ENCODE measurements at places on chromosomes 11 and 22.

- peak; percentile 67 for DNase-seq
Observed at GRCh38 chr22:19730655-19731360, 7.5 kb downstream of the GP1BB start.

DNA sequence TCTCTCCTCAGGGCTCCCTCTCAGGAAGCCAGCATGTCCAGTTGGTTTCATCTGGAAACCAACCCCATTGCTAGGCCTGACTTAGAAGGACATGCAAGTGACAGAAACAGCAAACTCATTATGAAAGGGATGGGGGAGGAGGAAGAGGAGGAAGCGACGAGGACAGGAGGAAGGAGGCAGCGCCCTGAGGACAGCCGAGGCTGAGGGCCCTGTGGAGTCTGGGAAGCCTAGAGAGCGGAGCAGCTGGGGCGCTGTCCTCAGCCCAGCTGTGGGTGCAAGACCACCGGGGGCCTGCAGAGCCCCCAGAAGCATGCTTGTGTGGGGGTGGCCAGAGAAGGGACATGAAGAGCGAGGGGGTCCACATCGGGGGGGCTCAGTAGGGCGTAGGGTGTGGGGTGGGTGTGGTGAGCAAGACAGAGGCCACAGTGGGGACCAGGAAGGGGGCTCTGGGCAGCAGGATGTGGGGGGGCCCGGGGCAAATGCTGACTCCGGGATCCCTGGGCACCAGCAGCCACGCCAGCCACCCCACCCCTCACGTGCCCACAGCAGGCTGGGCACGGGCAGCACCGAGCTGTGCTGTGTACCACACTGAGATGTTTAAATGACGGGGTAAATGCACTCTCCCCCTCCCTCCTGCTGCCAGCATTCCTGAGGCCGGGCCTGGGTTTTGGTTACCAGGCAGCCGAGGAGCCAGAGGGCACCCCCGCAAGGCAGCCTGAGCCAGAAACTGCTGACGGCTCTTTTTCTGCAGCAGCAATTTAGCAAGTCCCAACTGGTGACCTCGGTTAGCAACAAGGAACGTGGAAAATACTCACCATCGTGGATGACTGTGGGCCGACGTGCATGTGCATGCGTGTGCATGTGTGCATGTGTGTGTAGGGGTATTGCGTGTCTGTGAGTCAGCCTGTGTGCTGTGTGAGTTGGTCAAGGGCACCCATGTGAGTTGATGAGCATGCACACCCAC, 82.7 kb upstream of the LINC01488 start:
- DNase-seq = no peak

DNA sequence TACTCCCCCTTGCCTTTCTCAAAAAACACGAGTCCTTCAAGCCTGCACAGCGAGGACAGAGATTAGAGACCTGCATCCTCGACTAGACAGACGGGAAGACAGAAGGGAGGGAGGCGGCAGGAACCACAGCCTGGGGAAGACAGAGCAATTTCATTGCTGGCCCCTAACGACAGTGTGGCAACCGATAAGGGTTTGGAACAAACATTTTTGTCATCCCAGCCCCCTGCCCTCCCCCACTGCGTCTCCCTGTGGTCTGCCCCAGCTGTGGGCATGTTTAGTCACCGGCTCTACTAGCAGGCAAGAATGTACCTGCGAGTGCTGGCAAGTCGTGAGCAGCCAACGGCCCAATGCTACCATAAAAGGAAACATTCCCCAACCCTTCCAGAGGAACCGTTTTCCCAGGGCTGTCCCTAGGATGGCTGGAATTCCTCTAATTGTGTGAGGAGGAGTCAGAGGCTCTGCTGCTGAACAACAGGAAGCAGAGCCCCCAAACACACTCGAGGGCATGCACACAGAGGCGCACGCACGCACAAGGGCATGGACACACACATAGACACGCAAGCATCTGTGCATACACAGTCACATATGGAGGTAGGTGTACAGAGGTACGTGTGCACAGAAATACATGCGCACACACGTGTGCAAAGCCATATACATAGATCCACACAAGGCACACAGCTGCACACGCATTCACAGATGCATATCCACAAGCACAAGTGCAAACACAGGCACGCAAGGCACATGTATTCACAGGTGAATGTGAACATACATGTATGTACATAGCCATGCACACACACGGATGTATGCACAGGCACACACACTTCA, 58.3 kb downstream of the MYH9 start:
- DNase-seq = peak; percentile 74

GRCh38 chr11:127624306-127624856, 623.8 kb upstream of the KIRREL3 start:
- DNase-seq = no peak

GRCh38 chr11:120431633-120432032, 79.9 kb upstream of the GRIK4 start:
- no peak for DNase-seq

- no peak for DNase-seq
Observed at GRCh38 chr11:130891326-130891725, 25.0 kb downstream of the SNX19 start.

- no peak for DNase-seq
Observed at GRCh38 chr11:124075492-124075840, 34.3 kb upstream of the OR10G7 start.

GRCh38 chr11:84833488-84834088, 793.6 kb downstream of the DLG2 start:
- DNase-seq = no peak

- no peak for DNase-seq
Observed at GRCh38 chr22:47144076-47144765, 381.8 kb downstream of the TBC1D22A start.

DNA sequence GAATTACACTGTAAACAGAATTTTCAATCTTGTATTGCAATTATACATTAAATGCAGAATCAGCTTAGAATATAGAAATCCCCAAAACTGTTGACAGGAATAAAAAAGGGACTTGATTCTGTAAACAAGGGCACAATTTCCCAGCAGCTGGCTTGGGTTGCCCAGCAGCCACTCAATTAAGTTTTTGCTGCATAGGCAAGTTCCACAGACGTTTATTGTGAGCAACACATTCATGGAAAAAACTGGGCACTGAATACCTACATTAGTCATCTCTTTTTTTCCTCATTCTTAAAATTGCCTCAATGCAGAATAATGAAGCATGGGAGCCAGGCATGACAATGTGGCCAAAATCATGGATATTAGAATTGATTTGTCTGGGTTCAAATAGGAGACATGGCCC, 421.8 kb upstream of the ANO5 start:
- no peak for DNase-seq

DNA sequence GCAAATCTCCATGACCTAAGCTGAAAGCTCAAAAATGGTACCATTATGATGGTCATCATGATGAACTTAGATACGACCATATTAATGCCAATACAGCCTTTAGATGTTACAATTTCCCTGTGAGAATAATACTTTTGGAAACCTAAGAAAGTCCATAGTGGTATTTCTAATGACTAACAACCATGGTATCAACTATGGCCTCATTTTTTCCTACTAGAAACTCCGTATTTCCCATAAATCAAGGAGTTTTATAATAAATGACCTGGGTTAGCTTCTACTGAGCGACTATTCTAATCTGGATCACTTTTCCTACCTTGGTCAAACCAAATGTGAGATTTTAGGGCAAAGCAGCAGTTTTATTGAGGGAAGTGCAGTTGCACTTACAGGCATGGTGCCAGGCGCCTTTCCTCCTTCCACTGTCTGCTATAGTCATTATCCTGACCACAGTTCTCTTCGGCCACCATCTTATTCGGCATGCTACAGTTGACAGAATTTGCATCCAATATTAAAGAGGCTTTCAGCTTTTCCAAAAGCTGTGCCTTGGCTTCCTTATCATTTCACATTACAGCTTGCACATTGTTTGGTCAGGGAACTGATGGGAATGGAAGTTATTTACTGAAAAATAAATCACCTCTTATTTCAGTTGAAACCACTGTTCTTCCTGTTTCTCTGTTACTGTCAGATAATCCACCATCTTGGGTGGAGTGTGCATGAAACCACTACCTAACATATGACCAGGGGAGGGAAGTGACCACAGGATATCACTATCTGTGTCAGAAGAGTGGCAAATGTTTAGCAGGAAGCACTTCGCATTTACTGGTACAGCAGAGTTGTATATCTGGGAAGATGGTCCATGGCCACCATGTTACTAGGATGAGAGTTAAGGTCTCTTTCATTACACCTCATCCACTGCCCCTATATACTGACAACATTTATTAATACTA, 74.5 kb upstream of the PICALM start:
- DNase-seq = no peak

DNA sequence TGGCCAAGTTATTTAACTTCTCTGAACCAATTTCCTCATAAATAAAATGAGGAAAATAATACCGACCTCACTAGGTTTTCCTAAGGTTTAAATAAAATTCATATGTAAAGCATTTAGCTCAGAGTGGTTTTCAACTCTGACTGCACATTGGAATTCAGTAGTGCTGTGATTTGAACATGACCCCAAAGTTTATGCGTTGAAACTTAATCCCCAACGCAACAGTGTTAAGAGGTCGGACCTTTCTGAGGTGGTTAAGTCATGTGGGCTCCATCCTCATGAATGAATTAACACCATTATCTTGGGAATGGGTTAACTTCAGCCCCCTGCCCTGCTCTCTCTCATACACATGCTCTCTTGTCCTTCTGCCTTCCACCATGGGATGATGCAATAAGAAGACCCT, 322.2 kb downstream of the AASDHPPT start:
- no peak for DNase-seq

DNA sequence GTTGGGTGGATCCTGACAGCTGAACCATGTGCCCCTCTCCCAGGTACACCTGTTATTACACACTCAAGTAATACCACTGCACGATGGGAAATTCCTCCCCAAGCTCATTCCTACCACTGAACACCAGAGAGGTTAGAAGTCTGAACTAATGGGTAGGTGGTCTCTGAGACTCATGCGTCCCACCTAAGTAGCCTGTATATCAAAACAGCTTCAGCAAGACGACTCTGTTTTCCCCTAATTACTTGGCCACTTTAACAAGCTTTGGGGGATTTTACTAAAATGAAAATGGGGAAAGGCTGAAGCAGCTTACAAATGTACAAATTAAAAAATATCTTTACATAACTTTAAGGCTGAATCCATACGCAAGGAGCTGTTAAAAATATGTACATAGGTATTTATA, 29.4 kb downstream of the LGR4 start:
- no peak for DNase-seq

- no peak for DNase-seq
Observed at GRCh38 chr11:15157181-15157580, 42.5 kb downstream of the INSC start.

GRCh38 chr11:58577555-58578135, 1.2 kb upstream of the ZFP91 start:
- peak; percentile 72 for DNase-seq

DNA sequence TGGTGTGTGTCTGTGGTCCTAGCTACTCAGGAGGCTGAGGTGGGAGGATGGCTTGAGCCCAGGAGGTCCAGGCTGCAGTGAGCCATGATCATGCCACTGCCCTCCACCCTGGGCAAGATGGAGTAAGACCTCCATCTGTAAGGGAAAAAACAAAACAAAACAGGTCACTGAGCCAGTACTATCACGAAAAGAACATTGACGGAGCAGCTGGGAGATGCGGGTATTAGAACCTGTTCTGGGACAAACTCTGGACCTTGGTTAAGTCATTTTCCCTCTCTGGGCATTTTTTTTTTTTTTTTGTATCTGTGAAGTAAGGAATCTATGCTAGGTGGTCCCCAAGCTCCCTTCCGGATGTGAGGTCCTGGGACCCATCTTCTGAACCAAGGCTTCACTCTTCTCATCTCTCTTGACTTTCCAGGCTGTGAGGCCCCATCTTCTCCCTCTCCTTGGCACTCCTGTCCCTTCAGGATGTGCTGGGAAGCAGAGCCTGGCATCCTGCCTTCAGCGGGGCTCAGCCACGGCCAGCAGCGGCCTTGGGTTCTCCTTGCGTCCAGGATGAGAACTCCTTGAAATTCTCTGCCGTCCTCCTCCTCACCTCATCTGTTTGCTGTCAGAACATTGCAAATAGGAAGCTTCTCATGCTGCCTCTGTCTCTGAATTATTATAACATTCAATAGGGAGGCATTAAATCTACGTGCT, 130.8 kb downstream of the GRIK4 start:
- DNase-seq = no peak

- no peak for DNase-seq
Observed at GRCh38 chr22:33461698-33462434, 403.7 kb upstream of the SYN3 start.

DNA sequence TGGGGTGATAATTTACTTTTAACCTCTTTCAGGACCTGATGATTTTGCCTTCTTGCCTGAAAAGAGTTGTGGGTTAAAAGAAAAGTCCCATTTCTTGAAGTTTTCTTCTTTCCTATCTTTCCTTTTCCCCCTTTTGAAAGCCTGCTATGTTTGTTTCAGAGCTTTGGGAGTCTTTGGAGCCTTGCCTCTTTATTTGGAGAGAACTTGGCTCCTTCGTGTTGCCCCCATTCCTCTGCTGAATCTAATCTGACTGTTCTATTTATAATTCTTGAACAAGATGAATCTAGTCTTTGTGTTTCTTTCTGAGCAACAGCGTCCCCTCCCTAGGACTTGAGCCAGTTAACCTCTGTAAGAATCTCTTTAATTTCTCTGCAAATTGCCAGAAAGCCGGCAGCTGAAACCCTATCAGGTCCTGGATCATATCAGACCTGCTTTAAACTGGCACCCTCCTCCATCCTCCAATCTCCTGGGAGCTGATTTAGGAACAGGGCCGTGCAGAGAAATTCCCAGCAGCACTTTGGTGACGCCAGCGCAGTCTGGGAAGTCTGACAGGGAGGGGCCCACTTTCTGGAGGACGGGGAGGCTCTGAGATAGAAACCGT, 289.1 kb upstream of the SORL1-AS1 start:
- DNase-seq = no peak

GRCh38 chr11:38460896-38461295, 1862.9 kb upstream of the RAG2 start:
- DNase-seq = no peak

DNA sequence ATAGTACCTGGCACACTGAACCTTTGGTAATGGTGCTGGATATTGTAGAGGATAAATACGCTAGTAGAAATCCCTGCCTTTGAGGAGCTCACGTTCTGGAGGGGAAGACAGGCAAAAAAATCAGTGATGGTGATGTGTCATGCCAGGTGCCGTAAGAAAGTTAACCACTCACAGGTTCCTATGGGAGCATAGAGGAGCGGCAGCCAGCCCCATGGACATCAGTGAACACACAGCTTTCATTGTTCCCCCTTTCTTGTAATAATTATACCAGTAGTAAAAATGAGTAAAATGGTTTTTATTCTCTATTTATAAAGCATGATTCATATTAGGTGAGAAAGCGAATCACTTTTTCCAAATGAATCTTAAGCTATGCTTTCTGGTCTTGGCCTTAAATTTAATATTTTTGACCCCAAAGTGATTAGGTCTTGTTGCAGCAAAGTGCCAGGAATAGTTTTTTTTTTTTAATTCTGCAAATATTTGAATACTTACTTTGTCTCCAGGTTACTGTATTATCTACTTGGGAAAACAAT, 57.9 kb downstream of the UVRAG start:
- DNase-seq = no peak

Measured in activated T-helper 9 cell treated with anti-CD3 and anti-CD28 coated beads, Interleukin-2, amount 50 U/mL, for 16 hours (primary cell).